IMR-90 (cell line): ENCODE measurements at places on chromosomes 3 and 15. TPM values are rescaled to one million over a fixed set of nuclear protein-coding genes. Genes with fewer than 3 reads are reported as not detected.

AGBL1 gene
- not detected in 2 replicates for total RNA-seq

DNA sequence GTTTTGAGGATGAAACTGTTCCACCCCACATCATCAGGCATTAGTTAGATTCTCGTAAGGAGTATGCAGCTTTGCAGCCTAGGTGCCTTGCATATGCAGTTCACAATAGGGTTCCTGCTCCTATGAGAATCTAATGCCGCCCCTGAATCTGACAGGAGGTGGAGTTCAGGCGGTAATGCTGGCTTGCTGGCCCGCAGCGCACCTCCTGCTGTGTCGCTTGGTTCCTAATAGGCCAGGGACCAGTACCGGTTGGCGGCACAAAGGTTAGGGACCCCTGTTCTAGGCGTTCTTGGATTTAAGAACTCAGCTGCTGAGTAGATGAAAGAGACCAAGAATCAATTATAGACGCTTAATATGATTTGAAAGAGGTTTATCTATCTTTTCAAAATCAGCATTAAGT lies 595.4 kb downstream of the CADM2 start:
- H3K27ac ChIP-seq, result no peak overlapping the region
- H3K27me3 ChIP-seq, result no peaks in the 10 kb centered on the region
- no peaks in the 10 kb centered on the region for H3K36me3 ChIP-seq
- no peaks in the 10 kb centered on the region for H3K4me1 ChIP-seq
- DNase-seq, result no peak
- H3K4me3 ChIP-seq, result no peak overlapping the region

DNA sequence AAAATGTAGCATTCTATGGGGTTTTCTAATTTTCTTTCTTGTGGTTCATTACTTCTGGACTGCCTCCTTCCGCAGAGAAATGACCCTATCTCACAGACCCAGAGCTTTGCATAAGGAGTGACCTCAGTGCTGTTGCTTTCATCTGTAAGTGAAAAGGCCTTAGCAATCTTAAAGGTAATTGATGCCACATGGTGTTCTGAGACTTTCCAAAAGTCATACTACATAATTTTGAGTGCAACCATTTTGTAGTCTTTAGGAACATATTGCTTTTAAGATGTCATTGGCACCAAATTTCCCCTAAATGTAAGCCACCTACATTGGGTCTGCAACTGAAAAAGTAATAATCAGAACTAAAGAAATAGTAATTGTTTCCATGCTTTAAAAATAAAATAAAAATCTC lies 9.2 kb upstream of the HHLA2 start:
- DNase-seq, result no peak
- H3K4me1 ChIP-seq, result no peaks in the 10 kb centered on the region
- H3K27me3 ChIP-seq, result no peaks in the 10 kb centered on the region
- H3K27ac ChIP-seq, result no peak overlapping the region
- no peak overlapping the region for H3K4me3 ChIP-seq

GOLGA8K gene
- not detected in 2 replicates for total RNA-seq

- peak overlapping the region; percentile 51 for H3K4me3 ChIP-seq
- no peaks in the 10 kb centered on the region for H3K36me3 ChIP-seq
- peaks cover 21% of the 10 kb centered on the region for H3K4me1 ChIP-seq
- H3K27me3 ChIP-seq, result no peaks in the 10 kb centered on the region
- H3K27ac ChIP-seq, result peak overlapping the region; percentile 67
- no peak for DNase-seq
These were observed 792 bp downstream of the TPRA1 start for GRCh38 chr3:127589600-127590281.

- H3K36me3 ChIP-seq, result no peaks in the 10 kb centered on the region
- H3K27me3 ChIP-seq, result no peaks in the 10 kb centered on the region
- no peak overlapping the region for H3K4me3 ChIP-seq
- no peak for DNase-seq
- H3K27ac ChIP-seq, result no peak overlapping the region
These were observed 25.6 kb upstream of the CCDC50 start for GRCh38 chr3:191303596-191303995.

GRCh38 chr3:72633121-72633520 lies 215.1 kb downstream of the SHQ1 start:
- H3K4me1 ChIP-seq, result no peaks in the 10 kb centered on the region
- peaks cover 11% of the 10 kb centered on the region for H3K27me3 ChIP-seq
- H3K4me3 ChIP-seq, result no peak overlapping the region
- no peak for DNase-seq
- H3K27ac ChIP-seq, result no peak overlapping the region

CD200 gene
- total RNA-seq, result 0.83 and 1.1 TPM in 2 replicates

KCNAB1 gene
- total RNA-seq, result under 0.01 and 0.56 TPM in 2 replicates

DNA sequence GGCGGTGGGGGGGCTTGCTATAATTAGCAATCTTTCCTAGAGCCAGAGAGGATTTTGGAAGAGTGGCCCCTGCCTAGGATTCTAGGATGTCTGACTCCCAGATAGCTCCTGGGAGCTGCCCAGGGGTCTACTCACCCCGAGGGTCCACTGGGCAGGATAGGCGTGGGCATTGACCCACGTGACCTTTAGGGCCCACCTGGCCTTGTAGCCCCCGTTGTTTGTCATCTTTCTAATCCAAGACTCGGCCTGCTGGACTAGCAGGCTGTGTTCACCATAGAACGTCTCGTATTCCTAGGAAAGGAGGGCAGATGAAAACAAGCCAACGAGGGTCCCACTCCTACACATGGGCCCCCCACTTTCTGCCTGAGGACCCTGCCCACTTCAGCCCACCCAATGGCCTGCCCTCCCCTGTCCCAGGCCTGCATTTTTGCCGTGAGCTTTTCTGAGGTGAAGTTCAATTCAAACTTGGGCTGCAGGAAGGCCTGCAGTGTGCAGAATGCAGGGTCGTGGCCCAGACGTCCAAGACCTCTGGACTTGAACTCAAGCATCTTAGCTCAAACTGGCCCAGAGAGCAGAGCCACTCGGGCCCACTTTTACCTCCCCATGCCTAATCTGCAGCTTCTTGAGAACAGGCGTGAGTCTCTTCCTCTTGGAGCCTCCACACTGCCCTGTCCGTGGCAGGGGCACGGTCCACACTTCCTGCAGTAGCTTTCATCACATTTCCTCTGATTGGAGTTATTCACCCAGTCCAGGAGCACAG lies 41.5 kb downstream of the MUC4 start:
- no peaks in the 10 kb centered on the region for H3K36me3 ChIP-seq
- H3K4me3 ChIP-seq, result no peak overlapping the region
- peaks cover 3% of the 10 kb centered on the region; the same call in 1 of the 2 replicates for H3K27me3 ChIP-seq
- H3K4me1 ChIP-seq, result no peaks in the 10 kb centered on the region

GOLGA6L7 gene
- not detected in 2 replicates for total RNA-seq

DNA sequence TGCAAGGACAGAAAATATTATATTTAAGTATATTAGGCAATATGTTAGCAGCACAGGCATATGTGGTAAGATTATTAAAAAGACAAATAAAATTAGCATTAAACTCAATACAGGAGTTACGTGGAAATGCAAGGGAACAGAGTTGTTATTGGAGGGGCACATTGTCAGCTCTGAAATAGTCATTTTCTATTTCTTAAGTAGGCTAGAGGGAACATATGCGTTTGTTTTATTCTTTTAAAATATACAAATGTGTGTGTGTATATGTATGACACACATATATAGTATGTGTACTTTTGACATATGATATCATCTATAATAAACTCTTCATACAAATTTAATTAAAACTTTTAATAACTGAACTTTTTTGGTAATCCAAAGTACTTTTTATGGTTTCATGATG lies 22.8 kb upstream of the VEPH1 start:
- H3K36me3 ChIP-seq, result no peaks in the 10 kb centered on the region
- H3K27ac ChIP-seq, result no peak overlapping the region
- peak; percentile 53 for DNase-seq
- peaks cover 20% of the 10 kb centered on the region for H3K4me1 ChIP-seq
- H3K4me3 ChIP-seq, result no peak overlapping the region

GRCh38 chr3:112769286-112769978 lies 77.2 kb downstream of the CD200R1L start:
- H3K4me1 ChIP-seq, result peaks cover 18% of the 10 kb centered on the region
- H3K36me3 ChIP-seq, result no peaks in the 10 kb centered on the region
- peak; percentile 77 for DNase-seq
- H3K4me3 ChIP-seq, result no peak overlapping the region

- H3K36me3 ChIP-seq, result no peaks in the 10 kb centered on the region
- H3K4me3 ChIP-seq, result no peak overlapping the region
- H3K27ac ChIP-seq, result no peak overlapping the region
These were observed 188.1 kb downstream of the USP13 start for GRCh38 chr3:179840985-179841384.

DNA sequence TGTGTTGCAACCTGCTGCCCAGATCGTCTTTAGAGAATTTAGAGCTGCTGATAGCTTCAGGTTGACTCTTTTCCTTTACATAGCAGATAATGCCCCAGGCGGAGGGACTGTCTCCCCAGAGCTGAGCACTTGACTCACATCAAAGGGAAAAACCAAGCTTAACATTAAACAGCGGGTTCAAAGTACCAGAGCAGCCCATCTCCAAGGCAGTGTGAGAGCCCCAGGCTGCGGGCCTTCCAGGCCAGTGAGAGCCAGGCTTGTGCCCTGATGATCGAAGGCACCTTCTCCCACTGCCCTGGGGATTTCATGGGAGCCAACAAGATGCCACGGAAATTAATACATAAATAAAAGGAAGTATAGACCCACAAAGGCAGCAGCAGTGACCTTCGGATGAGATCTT lies 275.6 kb downstream of the XXYLT1 start:
- peaks cover 40% of the 10 kb centered on the region for H3K27me3 ChIP-seq
- no peaks in the 10 kb centered on the region for H3K4me1 ChIP-seq
- H3K27ac ChIP-seq, result no peak overlapping the region
- no peaks in the 10 kb centered on the region for H3K36me3 ChIP-seq

- H3K36me3 ChIP-seq, result no peaks in the 10 kb centered on the region
- H3K27ac ChIP-seq, result no peak overlapping the region
- H3K4me3 ChIP-seq, result no peak overlapping the region
- DNase-seq, result no peak
- H3K27me3 ChIP-seq, result no peaks in the 10 kb centered on the region
- no peaks in the 10 kb centered on the region for H3K4me1 ChIP-seq
These were observed 261.5 kb upstream of the ZNF385D start for GRCh38 chr3:22012471-22012870.

SPINK8 gene
- total RNA-seq, result not detected in 2 replicates

MORC1 gene
- total RNA-seq, result not detected in 2 replicates

DNAH12 gene
- under 0.01 TPM in 2 replicates for total RNA-seq

DNA sequence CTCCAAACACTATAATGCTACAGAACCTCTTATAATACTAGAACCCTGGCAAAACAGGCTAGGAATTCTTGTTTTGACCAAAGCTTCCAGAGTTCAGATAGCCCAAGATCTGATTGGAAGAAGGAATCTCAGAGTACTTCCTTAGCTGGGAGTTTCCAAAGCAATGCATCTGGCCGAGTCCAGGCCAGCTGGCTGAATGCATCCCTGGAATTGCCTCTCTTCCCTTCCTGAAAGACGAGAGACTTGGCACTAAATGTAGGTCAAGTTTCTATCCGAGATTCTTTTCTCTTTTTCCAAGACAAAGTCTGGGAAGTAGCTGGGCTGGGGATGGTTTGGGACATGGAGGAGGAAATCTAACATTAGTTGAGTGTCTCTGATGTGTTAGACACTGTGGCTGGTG lies 68.7 kb upstream of the ADPGK start:
- peaks cover 26% of the 10 kb centered on the region for H3K27me3 ChIP-seq
- H3K4me1 ChIP-seq, result no peaks in the 10 kb centered on the region
- no peak overlapping the region for H3K4me3 ChIP-seq
- no peak for DNase-seq

TTLL13 gene
- not detected in 2 replicates for total RNA-seq

DNA sequence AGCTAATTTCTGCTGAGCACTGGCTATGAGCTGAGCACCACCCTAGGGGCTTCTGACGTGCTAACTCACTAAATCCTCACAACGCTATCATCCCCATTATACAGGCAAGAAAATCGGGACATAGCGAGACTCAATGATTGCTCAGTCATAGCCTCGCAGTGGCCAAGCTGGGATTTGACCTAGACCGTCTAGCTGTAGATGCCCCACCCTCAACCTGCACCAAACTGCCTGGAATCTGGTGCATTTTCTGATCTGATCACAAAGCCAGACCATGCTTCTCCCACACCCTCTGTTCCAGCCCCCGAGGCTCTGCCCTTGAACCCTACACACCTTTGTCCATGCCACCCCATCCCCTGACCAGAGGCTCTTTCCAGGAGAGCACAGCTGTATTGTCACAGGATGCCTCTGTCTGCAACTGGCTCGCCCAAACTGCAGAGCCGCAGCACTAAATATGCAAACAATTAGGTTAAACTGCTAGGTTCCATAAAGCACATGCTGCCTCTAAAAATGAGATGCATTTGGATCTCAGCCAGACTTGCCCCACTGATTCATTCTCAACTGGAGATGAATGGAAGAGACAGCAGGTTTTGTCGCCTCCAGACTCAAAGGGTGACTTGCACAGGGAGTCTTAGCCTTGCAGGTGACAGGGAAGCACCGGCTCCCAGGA lies 95.2 kb downstream of the NUP210 start:
- no peaks in the 10 kb centered on the region for H3K4me1 ChIP-seq
- no peak overlapping the region for H3K4me3 ChIP-seq
- H3K27ac ChIP-seq, result no peak overlapping the region
- H3K27me3 ChIP-seq, result peaks cover 19% of the 10 kb centered on the region; the same call in 1 of the 2 replicates
- DNase-seq, result no peak

DNA sequence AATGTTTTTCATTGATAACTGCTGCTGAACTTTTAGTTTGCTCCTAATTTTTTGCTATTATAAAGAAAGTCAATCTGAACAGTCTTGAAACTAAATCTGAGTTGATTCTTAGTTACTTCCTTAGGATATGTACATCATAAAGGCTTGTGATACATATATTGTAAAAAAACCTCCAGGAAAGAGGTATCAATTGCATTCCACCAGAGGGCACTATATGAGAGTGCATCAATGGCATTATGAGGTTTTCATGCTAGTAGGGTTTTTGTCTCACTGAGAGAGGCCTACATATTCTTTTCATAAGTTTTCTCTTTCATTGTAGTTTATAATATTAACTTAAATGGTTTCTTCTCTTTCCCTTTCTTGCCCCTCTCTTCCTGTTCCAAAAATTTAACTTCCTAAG lies 46.9 kb downstream of the PIK3R4 start:
- peak; percentile 9 for DNase-seq
- no peaks in the 10 kb centered on the region for H3K27me3 ChIP-seq
- H3K4me3 ChIP-seq, result no peak overlapping the region
- peaks cover 5% of the 10 kb centered on the region for H3K36me3 ChIP-seq
- no peak overlapping the region for H3K27ac ChIP-seq
- no peaks in the 10 kb centered on the region for H3K4me1 ChIP-seq

DNA sequence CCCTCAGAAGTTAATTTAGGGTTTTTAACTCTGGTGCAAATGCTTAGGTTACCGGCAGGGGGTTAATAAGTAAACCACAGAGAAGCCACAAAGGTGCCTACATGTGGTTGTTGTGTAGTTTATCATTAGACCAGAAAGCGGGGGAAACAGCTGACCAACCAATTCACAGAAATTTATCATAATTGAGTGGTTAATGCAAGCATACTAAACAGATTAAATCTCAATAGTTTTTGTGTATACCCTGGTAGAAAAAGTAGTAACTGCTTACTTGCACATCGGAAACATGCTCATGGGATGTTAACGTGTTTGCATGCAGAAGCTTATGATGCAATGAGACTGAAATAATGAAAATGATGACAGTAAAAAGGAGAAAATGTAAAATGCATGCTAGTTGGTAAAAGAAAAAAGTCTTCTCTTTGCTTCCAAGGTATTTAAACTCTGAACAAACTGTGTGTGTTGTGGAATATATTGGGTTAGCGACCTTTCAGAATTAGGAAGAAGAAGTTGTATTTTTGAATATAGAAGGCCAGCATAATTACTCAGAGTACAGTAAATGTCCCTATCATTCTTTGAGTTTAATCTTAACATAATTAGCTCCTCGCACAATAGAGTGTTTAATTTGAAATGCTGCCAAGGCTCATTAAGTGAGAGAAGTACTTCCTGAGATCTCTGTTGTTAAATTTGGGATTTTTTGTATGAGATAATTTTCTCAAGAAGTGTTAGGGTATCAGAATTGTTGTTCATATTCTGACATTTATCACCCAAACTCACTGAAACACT lies 316.2 kb downstream of the PTPRG start:
- DNase-seq, result no peak
- H3K27me3 ChIP-seq, result no peaks in the 10 kb centered on the region
- H3K36me3 ChIP-seq, result no peaks in the 10 kb centered on the region
- no peak overlapping the region for H3K4me3 ChIP-seq
